ENCODE measurements at places on chromosomes 5 and 9. TPM values are rescaled to one million over a fixed set of nuclear protein-coding genes. Genes with fewer than 3 reads are reported as not detected.

DNA sequence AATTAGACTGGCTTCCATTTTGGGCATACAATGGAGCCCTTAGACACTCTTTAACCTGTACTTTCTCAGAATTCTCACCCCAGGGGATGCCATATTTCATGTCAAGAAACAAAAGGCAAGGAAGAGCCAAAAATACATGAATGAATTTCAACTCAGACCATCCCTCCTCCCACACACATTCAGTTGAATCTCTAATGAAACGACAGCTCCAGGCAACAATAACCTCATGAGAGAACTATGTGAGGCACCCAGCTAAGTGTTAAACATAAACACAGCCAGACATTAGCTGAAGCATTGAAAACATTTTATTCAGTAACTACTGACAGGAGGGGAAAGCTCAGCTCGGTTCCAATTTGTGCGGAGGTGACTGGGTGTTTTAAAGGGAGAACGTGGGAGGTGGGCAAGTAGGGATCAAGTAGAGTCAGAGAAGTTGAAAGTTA lies 1359.1 kb upstream of the CDH9 start:
- DNase-seq = no peak

DNA sequence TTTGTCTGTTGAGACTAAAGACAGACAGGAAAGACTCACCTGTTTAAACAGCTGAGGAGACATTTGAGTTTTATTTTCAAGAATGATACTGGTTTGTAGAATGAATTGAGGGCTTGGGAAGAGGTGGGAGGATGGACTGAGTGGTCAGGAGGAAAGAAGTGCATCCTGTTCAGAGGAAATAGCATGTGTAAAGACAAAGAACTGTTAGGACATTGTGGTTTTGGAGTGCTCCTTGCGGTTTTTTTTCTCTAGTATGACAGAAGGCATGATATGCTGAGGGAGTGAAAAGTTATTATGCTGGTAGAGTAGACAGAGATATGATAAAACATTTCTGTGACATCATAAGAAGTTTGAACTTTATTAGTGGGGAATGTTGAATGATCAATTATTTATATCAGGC lies 270.7 kb upstream of the ELAVL2 start:
- no peak for DNase-seq

DNA sequence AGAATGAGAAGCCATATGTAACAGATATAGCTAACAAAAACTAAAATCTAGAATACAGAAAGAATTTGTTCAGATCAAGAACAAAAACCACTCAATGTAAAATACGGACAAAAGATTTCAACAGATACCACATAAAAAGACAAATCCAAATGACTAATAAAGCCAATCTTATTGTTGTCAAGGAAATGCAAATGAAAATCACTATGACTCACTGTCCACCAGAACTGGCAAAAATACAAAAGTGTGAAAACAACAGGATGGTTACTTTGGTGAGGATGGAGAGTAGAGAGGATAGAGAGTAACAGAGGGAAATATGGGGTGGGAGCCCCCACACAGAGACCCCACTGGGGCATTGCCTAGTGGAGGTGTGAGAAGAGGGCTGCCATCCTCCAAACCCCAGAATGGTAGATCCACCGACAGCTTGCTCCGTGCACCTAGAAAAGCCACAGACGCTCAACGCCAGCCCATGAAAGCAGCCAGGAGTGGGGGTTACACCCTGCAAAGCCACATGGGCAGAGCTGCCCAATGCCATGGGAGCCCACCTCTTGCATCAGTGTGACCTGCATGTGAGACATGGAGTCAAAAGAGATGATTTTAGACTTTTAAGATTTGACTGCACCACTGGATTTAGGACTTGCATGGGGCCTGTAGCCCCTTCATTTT lies 15.2 kb upstream of the RHOBTB3 start:
- DNase-seq = no peak

GRCh38 chr5:109689740-109690241 lies at the start of gene MAN2A1:
Gene MAN2A1, plus strand, starts transcription at chr5:109689927. Its CDS starts 491 bp downstream, at chr5:109690418.
- DNase-seq = peak; percentile 83

DNA sequence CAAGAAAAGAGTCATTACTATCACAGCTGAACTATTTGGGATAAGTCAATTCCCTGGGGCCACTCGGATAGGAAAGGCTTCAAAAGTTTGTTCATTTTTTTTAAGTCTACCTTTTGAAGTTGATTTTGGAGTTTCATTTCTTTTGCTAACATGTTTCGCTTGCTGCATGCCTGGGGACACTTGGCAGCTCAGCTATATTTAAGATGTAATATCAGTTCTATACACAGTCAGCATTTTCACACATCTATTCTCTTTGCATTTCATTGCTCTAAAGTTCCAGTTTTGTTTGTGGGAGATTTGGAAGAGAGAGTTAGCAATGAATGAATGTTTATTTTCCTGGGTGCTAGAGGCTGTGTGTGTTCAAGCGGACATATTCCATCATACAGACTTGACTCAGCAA lies 445.2 kb upstream of the GRAMD2B start:
- DNase-seq = no peak

DNA sequence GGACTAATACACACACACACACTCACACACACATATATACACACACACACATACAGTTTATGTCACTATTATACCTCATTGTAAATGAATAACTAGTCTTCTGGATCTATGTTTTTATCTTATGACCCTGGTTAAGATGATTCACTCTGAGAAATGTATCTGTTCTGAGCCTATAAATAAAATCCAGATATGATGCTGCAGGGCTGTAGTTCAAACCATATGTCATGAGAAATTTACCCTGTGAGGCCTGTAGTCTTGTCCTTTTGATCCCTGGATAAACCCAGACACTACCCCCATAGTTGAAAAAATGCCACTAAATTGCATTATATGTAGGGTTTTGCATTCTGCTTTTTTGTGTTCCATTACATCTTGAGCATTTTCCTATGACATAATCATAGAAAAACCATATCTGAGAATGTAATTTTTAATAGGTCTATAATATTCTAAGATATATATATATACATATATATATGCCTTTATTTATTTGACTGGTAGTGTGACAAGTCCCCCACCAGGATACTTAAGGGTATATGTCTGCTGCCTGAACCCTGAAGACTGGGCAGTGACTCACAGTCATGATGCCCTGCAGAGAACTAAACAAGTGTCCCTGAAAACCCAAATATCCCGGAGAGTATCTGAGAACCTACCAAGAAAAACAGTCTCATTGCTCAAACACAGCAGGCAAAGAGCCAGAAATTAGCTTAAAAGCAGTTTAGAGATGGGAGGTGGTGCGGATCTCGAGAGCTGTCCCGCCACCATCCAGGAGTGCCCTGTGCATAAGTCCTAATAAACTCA lies 18.4 kb upstream of the ALDOB start:
- DNase-seq = no peak

GRCh38 chr5:124342027-124342471 lies 404.4 kb downstream of the ZNF608 start:
- peak; percentile 58 for DNase-seq

- DNase-seq = no peak
Measured at GRCh38 chr5:40986666-40987065, 77.4 kb downstream of the C7 start.

GRCh38 chr9:98822661-98823060 lies 15.2 kb downstream of the GALNT12 start:
- no peak for DNase-seq

GRCh38 chr5:52786949-52787599 lies 642 bp upstream of the ITGA1 start:
- DNase-seq = no peak

- no peak for DNase-seq
Measured at GRCh38 chr5:50476549-50476948, 35.5 kb upstream of the EMB start.

DNA sequence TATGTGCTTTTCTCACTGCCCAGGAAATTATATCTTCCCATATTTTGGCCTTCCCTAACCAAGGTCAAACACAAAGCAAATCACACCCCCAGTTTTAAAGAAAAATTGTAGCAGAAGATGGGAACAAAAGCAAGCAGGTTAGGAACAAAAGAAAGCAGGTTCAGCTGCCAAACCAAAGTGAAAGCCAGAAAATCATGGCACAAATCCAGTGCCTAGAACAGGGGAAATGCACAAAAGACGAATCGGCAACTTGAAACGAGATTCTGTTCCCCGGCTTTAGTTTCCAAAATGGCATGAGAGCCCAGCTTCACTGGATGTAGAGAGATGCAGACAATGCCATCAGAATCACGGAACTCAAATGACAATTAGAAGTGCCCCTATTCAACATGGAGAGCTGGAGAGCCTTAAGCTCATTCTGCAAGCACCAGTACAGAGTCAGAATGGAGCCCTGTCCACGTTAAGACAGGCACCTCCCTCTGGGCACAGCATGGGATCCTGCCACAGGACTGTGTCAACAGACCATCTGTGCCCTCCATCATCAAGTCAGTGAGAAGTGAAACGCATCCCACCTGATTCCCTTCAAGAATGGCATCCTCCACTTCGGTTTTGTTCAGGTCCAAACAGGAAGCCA lies 13.8 kb downstream of the DNAH5 start:
- DNase-seq = no peak

GRCh38 chr9:126327714-126328185 lies 1.1 kb downstream of the MVB12B start:
- no peak for DNase-seq

GRCh38 chr5:169804861-169805260 lies 167.8 kb downstream of the DOCK2 start:
- DNase-seq = no peak

DNA sequence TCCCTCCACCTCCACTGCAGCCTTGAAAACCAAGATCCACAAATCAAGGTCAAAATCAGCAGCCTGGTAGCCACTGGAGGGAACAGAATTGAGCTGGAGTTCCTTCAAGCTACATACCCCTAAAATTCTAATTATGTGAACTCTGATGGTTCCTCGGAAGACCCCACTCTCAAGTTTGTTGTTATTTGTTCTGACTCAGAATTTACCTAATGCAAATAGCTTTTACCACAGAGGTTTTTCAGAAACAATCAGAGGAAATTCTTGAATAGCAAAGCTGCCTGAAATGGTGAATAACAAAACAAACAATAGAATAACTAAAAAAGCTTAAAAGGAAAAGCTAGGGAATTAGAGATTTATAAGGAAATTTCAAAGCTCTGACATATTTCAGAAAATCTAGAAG lies 220.0 kb downstream of the CDH18 start:
- no peak for DNase-seq

- DNase-seq = no peak
Measured at GRCh38 chr9:4050916-4051315, 249.0 kb downstream of the GLIS3 start.

NEURL1B gene
- total RNA-seq = 36.3 TPM

LMNB1 gene
- 10.0 TPM for total RNA-seq

CARD9 gene
- 0.97 TPM for total RNA-seq

PCDHA5 gene
- 0.54 TPM for total RNA-seq

RGS7BP gene
- 5.2 TPM for total RNA-seq

DYNC2I2 gene
- total RNA-seq = 23.2 TPM

ARID3C gene
- not detected for total RNA-seq

SLC6A19 gene
- total RNA-seq = not detected

PHF24 gene
- not detected for total RNA-seq

PAX5 gene
- 0.05 TPM for total RNA-seq

GRM6 gene
- not detected for total RNA-seq

SPATA31A3 gene
- not detected for total RNA-seq

ZFP2 gene
- 3.7 TPM for total RNA-seq

IFNK gene
- not detected for total RNA-seq

OCLN gene
- 5.2 TPM for total RNA-seq

DNAH5 gene
- total RNA-seq = 0.10 TPM

ATP10B gene
- 19.1 TPM for total RNA-seq

MLANA gene
- not detected for total RNA-seq

TSSK1B gene
- not detected for total RNA-seq
